ENCODE measurements at places on chromosomes 7 and 10.

- no peak for DNase-seq
Observed at GRCh38 chr10:128003521-128003920, 96.6 kb downstream of the PTPRE start.

DNA sequence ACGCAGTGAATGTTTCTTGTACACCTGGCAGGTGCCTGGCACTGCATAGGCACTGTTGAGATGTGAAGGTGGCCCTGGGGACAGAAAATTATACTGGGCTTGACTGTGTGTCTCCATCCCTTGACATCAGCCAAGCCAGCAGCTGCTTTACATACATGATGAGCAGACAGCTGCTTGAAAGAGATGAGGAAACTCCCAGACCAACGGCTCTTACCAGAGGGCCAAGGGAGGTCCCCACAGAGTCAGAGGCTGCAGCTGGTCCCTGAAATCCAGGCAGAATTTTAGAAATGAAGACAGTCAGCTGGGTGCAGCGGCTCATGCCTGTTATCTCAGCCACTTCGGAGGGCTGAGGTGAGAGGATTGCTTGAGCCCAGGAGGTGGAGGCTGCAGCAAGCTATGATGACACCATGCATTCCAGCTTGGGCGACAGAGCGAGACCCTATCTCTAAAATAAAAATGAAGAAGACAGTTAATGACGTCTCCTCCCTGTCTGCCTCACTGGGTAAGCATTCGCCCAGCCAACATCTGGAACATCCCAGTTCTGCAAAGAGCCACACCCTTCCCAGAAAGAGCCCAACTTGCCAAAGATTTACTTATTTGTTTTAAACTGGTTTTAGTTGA is 17.6 kb downstream of the LIMK1 start:
- no peak for DNase-seq

- no peak for DNase-seq
Observed at GRCh38 chr10:11378835-11379234, 232.6 kb downstream of the USP6NL start.

DNA sequence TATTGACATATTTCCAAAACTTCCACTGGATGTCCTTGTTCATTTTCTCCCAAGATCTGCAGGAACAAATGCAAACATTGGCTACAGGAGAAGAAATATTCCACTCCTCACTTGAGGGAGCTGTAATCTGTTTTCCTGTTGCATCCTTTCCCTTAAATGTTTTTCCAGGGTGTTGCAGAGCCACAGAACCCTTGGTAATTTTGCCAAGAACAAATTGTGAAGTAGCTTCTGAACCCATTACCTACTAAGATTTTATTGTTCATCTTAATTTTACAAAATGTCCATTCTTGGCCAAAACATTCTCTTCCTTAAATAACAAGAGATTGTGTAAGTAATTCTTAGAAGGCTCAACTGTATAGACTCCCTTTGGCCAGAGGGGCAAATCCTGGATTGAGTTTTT is 177.0 kb downstream of the GNAT3 start:
- DNase-seq: no peak

DNA sequence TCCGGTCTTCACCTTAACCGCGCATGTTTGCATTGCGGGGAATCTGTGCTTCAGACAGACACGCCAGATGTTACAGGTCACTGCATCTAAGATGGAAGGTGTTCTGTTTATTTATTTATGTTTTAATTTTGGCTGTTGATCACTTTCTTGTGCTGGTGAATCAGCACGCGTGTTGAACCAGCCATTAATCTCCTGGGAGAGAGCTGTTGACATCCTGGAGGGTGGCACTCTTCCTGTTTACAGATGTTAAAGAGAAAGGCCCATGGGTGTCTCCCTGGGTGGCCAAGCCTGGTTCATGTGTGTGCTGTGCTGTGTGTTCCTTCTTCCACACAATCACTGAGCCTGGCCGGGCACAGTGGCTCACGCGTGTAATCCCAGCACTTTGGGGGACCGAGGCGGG is 355.3 kb downstream of the PAXIP1 start:
- DNase-seq: no peak

GRCh38 chr7:48090095-48090805 is 1.2 kb downstream of the UPP1 start:
- DNase-seq: no peak

- DNase-seq: no peak
Observed at GRCh38 chr7:150986556-150986955, 4.3 kb upstream of the NOS3 start.

GRCh38 chr10:124271676-124272075 is 147.0 kb downstream of the OAT start:
- no peak for DNase-seq

DNA sequence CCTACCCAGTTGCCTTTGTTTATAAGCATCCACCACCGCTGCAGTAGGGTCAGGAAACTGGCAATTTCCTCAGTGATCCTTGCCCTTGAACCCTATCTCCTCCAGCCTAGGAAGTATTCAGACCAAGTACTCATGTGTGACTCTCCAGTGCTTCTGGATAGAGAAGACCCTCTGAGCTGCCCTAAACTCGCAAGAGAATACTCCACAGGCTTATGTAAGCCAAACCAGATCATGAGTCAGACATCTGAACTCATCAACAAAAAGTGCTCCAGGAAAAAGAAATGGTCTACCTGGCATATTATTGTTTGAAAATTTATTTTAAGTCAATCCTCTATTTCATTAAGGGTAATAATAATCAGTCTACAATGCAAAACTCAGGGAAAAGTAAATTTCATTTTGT is 101.3 kb downstream of the KAT6B start:
- DNase-seq: no peak

DNA sequence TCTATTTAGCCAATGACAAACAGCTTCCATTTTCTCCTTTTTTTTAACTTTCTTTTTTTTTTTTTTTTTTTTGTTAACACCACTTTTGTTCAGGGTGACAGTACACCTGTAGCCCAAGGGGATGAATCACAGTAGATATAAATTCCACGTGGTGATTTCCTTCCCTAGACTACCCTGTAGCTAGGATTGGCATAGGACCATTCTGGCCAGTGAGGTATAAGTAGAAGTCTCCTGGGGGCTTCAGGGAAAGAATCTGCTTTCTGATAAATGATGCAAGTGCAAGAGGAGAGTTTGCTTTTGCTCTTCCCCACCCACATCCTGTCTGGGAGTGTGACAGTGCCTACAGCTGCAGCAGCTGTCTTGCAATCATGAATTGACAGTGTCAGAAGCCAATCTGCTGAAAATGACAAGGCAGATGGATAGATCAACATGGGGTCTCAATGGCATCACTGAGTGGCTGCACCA is 63.2 kb upstream of the TOMM7 start:
- DNase-seq: peak; percentile 4

GRCh38 chr10:71253981-71254818 is 41.8 kb downstream of the UNC5B start:
- DNase-seq: no peak

- DNase-seq: no peak
Observed at GRCh38 chr10:75234683-75235374, 928 bp downstream of the COMTD1 start.

DNA sequence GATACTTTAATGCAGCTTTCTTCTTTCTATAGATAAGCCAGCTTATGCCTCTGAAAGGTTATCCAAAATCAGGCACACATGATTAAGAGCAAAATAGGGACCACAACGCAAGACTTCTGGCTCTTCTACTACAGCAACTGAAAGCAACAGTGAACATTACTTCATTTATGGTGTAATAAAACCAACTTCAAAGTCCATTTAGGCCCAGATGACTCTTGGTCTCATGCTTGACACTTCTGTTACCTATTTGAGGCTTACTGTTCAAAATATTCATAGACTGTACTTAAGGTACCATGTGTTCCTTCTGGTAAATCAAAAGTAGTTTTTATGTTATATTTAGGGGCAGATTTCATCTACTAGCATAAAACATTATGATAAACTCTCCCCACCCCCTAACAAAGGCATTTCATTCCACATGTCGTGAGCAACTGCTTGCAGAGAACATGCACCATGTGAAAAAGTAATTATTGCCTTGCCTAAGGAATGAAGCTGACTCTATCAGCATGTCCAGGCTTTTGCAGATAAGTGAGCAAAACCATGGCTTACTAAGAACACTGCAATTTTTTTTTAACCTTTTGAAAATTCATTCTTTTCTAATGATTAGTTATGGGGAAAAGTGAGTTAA is 154.9 kb upstream of the ITGB1 start:
- DNase-seq: no peak

DNA sequence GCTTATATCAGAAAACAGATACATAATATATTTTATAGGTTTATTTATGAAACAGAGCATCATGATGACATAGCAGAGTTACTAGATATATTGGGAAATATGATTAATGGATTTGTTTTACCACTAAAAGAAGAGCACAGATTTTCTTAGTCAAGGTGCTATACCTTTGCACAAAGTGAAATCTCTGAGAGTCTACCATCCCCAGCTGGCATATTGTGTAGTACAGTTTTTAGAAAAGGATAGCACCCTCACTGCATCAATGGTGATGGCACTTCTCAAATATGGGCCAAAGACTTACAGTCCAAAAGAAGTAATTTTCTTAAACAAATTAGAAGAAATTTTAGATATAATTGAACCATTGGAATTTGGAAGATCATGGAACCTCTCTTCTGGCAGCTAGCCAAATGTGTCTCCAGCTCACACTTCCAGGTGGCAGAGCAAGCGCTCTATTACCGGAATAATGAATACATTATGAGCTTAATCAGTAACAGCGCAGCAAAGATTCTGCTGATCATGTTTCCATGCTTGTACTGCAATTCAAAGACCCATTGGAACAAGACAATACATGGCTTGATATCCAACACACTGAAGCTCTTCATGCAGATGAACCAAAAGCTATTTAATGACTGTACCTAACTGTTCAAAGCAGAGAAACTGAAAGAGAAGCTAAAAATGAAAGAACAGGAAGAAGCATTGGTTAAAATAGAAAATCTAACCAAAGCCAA is 21.9 kb upstream of the CREB3L2 start:
- no peak for DNase-seq

DNA sequence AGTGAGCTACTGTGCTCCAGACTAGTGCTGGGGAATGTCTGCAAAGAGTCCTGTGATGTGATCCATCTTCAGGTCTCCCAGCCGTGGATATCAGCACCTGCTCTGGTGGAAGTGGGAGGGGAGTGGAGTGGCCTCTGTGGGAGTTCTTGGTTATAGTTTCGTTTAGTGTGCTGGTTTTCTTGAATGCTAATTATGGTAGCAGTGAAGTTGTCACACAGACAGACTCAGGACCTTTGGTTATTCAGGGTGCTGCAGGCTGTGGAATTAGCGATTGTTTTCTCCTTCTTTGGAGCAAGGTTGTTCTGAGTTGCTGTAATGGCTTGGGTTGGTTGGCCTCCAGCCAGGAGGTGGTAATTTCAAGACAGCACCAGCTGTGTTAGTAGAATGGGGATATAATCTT is 132.7 kb upstream of the HGF start:
- DNase-seq: no peak

- no peak for DNase-seq
Observed at GRCh38 chr10:12969951-12970350, 31.6 kb downstream of the CCDC3 start.

GRCh38 chr7:133940368-133940767 is 186.8 kb upstream of the LRGUK start:
- no peak for DNase-seq

GRCh38 chr7:27140126-27140857 is 3.2 kb downstream of the HOXA5 start:
- no peak for DNase-seq

GRCh38 chr10:118373786-118374185 is 31.7 kb upstream of the FAM204A start:
- no peak for DNase-seq

DNA sequence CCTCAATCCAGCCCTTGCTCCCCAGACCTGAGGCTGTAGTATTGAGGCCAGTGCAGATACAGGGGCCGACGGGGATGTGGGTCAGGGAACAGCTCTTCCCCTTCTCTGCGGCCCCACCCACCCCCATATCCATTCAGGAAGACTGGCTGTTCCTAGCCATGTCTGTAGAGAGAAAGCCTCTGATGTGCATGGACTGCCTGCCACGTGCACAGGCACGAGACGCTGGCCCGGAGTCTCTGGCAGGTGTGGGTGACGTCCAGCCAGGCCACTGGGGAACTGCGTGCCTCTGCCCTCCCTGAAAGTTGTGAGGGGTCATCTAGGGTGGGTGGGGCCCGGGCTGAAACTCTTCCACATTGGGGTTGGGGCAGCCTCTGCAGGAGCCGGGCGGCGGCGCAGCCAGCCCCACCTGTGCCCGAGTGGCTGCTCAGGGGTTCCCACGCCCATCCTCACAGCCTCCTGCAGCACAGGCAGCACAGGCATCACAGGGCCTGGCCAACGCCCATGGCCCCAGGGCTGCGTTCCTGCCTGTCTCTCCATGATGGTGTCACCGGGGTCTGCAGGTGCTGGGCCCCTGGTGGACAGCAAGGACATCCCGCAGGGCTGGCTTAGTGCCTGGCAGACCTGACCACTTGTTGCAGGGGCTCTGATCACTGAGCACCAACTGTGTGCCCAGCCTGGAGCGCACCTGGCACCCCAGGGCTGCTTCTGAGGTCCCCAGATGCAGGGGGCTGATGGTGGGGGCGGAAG is 27.5 kb downstream of the MICALL2 start:
- no peak for DNase-seq

DNA sequence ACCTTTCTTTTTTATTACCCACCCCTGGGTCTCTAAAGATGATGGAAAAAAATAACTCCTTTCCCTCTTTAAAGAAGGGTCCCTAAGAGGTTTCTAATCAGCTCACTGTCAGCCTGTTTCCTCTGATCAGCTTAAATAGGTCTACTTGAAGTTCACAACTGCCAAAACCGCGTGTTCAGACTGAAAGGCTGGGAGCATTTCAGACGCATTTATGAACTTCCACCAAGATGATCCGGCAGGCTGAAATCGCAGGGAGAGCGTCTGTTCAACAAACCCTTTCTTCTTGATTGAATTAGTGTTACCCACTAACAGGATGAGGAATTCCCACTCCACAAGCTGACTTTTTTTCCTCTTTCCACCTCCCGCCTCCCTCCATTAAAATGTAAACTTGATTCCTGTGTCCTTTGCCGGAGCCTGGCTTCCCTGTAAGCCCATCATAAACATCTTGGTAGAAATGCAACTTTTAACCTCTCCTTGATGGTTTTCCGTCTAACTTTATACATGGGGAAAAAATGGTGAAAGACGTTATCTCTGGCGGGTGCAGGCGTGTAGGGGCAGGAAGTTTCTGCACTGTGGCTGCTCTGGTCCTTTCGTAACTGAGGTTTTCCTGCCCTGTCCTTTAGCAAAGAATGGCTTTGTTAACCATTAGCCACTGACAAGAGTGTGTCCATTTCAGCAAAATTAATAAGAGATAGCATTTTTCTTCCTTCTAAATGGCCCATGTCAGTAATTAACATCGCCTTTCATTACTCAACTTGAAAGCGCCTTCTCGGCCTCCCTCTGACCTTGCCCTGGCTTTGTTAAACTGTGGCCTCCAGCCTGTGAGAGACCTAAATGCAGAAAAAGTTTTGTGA is 130.7 kb downstream of the BAMBI start:
- no peak for DNase-seq

DNA sequence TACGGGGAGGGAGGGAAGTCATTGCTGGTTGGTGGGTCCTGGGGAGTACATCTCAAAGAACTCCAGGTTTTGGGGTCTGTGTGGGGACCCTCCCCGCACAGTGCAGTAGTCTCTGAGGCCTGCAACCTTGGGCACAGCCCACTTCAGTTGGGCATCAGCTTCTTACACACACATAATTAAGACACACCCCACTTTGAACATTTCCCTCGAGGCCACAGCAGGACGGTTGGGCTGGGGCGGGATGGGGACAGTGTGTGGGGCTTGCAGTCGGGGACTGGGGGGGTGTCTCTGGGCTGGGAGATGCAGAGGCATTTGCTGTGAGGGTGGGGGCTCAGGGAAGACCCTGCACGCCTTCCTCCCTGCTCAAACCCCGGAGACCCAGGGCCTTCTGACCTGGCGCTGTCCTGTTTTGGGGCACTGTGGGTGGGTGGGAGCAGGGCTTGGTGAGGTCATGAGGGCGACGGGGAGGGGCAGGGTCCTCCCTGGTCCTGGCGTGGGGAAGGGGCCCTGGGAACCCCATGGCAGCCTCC is 1.3 kb downstream of the LFNG start:
- DNase-seq: no peak

Measured in activated CD4-positive, alpha-beta T cell treated with anti-CD3 and anti-CD28 coated beads, Interleukin-2, amount 50 U/mL, for 1 hour (primary cell).